NCI-H82 (cell line): ENCODE measurements at places on chromosomes 16 and 17.

- peak; percentile 80 for DNase-seq
These were observed 737 bp downstream of the DHRS13 start for GRCh38 chr17:28901866-28902818.

DNA sequence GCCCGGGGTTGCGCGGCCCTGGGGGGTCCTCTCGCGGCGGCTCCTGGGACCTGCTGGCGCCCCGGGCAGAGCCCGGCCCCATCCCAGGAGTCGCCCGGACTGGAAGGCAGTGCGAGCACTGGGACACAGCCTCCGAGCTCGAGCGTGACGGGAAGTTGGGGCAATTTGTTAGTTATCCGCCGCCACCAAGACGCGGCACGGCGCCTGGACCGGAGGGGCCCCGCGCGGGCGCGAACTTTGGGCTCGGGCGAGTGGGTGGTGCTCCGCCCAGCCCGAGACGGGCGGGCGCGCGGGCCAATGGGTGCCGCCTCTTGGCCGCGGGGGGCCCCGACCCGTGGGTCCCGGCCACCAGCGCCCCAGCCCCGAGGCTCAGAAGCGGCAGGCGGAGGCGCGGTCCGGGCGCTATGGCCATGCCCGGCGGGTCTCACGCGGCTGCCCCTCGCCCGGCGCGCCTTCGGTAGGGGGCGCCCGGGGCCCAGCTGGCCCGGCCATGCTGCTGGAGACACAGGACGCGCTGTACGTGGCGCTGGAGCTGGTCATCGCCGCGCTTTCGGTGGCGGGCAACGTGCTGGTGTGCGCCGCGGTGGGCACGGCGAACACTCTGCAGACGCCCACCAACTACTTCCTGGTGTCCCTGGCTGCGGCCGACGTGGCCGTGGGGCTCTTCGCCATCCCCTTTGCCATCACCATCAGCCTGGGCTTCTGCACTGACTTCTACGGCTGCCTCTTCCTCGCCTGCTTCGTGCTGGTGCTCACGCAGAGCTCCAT is at the start of gene ADORA2B:
Gene ADORA2B (plus strand): TSS at position 372 of the 768 bp plus-strand sequence. CDS start 119 bp downstream, at position 491.
- peak; percentile 79 for DNase-seq

GRCh38 chr17:53804437-53804836 is 18.3 kb upstream of the KIF2B start:
- DNase-seq: no peak

GRCh38 chr16:76241755-76242154 is 35.4 kb upstream of the CNTNAP4 start:
- DNase-seq: peak; percentile 4

GRCh38 chr17:28871056-28871579 is 16.3 kb downstream of the ERAL1 start:
- peak; percentile 81 for DNase-seq
